ENCODE measurements at places on chromosomes 2 and 18.

GRCh38 chr2:129713337-129713736 lies 266.1 kb upstream of the RAB6C start:
- DNase-seq, result no peak

DNA sequence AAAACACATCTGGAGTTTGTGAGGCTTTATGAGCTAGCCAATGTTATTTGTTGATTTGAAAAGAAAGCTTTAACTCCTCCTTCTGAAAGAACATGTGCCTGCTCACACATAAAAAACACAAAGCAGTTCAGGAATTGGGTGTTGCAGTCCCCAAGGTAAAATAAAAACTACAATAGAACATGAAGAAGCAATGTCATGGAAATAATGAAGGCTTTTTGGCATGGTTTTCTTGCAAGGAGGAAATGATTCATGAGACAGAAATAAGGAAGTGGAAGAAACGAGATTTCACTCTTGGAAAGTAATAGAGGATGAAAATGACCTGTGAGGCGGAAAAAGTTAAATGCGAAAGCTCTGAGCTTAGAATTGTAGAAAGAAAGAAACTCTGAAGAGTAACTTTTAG lies 81.1 kb downstream of the TRIB2 start:
- no peak for DNase-seq

DNA sequence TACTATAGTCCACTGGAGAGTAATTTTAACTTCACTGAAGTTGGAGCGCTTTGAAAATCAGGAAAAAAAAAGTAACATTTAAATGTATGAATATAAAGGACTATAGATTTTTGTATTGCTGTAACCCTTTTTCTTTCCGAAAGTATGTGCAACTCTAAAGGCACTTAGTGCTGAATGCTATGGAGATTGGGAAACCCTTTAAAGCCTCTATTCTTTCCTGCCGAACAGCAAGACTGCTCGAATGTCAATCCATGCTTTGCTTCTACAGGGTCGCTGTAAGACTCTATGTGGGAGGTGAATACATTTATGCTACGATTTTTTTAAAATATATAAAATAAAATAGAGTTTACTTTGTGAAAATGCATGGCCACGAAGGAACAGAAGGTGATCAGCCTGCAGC lies 825 bp downstream of the GRB14 start:
- no peak for DNase-seq

DNA sequence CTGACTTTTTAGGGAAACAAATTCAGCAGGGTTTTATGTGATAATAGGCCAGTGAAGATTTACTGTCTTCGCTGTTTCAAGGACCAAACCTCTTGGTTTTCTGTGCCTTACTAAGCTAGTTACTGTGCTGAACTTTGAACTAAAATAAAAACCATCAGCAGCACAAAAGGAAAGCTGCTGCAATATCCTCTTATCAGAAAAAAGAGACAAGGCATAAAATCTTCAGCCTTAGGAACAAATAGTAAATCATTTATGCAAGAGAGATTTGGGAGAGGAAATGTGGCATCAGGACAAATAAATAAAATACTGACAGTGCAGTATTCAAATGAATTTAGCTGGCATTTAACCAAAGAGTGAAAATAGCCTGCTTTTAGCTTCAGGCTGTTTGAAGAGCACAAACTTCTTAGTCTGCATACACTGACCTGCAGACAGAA lies 64.1 kb upstream of the EHBP1 start:
- DNase-seq, result no peak
